CD4-positive, alpha-beta T cell treated with Interleukin-6 for 4 hours (primary cell): ENCODE measurements at places on chromosomes 16 and 17.

- DNase-seq = no peak
These were observed 35.1 kb upstream of the CREBBP start for GRCh38 chr16:3915426-3916260.

DNA sequence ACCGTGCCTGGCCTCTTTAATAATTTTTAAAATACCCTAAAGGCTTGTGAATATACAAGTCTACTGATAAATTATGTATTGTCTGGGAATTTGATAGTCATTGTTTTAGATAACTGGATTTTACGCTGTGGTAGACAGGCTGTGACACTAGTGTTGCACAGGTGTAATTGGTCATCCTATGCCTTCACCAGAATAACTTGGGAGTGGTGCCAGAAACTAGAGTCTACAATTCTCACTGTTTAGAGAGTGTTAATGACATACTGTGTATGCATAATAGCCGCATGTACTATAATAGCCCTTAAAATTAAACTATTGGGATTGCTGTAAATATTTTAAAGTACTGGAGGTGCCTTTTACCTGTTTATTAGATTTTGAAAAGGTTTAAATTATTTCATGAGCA, 11.4 kb downstream of the CNEP1R1 start:
- no peak for DNase-seq

GRCh38 chr16:78761427-78761826, 662.0 kb downstream of the WWOX start:
- DNase-seq = no peak

DNA sequence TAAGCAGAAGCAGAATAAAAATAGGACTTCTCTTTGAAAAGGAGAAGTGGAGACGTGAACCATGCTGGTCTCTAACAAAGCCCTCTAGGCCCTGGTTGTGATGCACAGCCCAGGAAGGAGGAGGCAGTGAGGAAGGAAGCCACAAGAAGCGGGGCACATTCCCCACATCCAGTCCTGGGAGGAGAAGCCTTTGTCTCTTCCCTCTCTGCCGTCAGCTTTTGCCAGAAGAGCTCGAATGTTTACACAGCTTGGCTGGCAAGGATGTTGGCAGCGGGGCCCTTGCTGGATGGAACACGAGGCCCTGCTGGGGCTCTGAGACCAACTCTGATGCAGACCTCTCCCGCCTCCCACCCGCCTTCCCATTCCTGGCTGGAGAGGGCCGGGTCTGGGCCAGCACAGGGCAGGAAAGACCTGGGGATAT, 91.3 kb downstream of the MAF start:
- DNase-seq = no peak

- no peak for DNase-seq
These were observed 75.0 kb downstream of the RAP1GAP2 start for GRCh38 chr17:2871205-2871604.

DNA sequence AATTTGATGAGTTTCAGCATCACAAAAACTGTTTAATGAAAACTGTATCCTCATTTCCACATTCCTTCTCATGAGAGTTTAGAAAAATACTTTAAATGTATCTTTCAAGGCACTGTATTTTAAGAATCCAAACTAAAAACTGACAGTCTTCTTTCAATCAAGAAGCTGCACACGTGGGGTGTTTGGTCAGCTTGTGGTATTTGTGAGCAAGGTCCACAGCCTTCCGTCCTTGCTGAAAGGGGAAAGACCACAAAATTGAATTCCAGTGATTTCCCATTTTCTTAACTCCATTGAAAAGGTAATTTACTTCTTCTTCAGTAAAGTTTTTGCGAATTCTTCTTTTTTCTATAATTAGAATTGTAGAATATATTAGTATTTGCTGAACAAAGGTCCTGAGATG, 3.4 kb upstream of the DYNC1LI2 start:
- DNase-seq = no peak

GRCh38 chr17:35900280-35900679, 20.1 kb upstream of the CCL5 start:
- DNase-seq = peak; percentile 37

DNA sequence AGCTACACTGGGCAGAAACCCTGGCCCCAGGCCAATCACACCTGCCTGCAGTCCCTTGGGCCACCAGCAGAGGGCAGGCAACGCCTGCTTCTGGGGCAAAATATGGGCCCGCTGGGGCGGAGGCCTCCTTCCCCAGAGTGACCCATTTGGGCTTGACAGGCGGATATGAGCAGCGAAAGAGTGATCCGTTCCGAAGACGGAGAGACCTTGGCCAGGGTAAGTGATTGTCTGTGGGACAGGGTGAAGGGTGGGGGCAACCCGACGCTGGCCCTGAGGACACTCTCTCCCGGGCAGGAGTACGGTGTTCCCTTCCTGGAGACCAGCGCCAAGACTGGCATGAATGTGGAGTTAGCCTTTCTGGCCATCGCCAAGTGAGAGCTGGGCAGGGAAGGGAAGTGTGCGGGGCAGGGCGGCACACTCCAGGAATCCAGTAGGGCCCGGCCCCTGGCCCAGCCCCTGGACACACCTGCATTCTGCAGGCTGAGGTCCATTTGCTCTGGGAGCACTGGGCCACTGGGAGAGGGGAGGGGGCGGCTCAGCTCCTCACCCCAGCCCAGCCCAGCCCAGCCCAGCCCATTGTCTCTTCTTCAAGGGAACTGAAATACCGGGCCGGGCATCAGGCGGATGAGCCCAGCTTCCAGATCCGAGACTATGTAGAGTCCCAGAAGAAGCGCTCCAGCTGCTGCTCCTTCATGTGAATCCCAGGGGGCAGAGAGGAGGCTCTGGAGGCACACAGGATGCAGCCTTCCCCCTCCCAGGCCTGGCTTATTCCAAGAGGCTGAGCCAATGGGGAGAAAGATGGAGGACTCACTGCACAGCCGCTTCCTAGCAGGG, 3.5 kb upstream of the NHERF1 start:
- peak; percentile 84 for DNase-seq

GRCh38 chr16:12311309-12311708, 334.8 kb downstream of the SNX29 start:
- no peak for DNase-seq

- no peak for DNase-seq
These were observed 1.2 kb downstream of the GID4 start for GRCh38 chr17:18040261-18040858.

- no peak for DNase-seq
These were observed 8.8 kb downstream of the CDC27 start for GRCh38 chr17:47180337-47180736.

DNA sequence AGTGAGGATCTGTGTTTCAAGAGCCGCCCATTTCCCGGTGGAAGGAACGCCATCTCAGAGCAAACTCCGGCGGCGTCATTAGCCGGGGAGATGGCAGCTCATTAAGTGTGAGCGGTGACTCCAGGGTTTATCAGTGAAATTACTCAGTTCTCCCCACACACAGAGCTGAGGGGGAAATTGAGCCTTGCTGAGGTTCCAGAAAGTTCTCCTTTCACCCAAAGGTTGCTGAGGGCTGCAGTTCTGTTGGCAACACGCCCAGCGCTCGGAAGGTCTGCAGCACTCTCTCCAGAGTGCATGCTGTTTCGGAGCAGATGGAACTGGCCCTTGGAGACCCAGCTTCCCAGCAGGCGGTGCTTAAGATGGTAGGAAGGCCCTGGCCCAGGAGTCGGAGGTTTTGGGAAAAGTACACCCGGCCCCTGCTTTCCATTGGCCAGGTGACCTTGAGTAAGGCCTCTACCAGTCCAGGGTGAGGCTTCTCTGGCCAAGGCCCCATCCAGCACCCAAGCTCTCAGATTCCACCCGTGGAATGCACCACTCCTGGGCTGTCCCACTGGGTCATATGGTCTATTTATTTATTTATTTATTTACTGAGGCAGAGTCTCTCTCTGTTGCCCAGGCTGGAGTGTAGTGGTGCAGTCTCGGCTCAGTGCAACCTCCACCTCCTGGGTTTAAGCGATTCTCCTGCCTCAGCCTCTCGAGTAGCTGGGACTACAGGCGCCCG, 167.7 kb upstream of the CIBAR2 start:
- DNase-seq = no peak

DNA sequence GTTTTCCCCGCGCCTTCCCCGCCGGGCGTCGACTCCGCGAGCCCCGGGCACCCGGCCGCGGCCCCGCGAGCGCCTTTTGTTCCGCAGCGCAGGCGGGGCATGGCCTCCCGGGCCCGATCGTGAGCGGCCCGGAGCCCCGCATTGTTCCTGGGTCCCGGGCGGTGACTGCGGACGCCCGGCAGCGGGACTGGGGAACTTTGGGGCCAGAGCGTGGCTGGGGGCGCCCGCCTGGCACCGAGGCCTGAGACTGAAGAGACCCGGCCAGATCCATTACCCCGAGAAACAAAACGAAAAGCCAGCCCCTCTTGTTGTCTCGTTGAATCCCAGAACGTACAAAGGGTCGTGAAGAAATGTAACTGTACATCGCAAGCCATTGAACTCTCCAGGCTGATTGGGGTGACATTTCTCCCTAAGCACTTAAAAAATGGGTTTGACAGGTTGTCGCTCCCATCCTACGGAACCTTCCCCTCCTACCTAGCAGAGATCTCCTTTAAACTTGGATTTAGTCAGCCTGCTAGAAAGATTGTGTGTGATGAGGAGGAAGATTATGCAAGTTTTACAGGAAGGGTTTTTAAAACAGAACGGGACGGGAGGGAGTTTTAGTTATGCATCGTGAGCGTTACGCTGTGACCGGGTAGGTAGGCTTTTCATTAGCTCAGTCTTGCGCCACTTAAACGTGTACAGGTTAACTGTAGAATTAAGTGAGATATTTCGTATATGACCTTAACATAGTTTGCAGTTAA, 825 bp downstream of the METTL9 start:
- peak; percentile 39 for DNase-seq

DNA sequence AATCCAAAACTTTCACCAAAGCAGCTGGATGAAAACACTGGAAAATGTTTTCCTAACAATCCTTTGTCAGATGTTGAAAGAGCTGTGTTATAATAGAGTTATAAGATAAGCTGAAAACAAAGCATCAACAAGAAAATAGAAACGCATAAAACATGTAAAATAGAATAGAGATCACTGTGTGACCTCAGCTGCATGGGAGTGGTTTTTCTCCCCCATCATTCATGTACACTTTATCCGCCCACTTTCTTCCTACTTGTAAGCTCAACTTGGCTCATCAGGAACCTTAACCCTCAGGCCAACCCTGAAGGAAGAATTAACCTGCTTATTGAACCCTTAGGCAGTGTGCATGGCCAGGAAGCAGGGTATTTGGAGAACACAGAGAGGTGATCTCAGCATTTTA, 238.5 kb upstream of the PMFBP1 start:
- DNase-seq = no peak

DNA sequence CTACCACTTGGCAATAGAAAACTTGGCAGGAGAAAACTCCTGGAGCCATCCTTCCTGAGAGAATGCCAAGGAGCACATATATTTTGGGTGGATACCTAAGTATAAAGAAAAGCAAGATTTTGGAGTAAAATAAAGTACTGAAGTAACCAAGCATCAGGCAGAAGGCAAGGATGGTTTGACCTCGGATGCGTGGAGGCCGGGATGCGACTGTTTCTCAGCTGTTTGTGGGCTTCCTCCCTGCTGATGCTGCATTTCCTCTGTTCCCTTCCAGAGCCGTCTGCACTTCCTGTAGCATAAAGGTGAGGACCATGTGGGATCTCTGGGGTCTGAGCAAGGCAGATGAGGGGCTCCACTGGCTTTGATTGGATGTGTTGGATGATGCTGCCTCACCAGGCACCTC, 5.5 kb upstream of the TCF25 start:
- DNase-seq = no peak

DNA sequence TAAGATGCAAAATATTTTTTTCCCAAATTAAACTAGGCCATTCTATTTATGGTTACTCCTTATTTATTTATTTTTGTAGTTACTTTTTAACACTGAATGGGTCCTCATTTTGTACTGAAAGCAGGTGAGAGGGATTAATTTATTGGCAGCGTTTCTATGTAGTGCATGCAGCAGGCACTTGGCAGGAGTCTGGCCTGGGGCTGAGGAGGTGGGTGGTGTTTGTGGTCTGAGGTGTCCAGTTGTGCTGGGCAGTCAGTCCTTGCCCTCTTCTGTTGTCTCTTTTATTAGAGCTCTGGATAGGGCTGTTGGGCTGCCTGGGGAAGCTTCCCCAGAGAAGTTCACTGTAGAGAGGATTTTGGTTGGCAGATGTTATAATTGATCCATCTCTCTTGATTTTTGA, 12.7 kb downstream of the SEC14L1 start:
- DNase-seq = no peak
